Suppressor macrophage treated with lipopolysaccharide for 1 hour (primary cell): ENCODE measurements at places on chromosomes 7 and 10.

DNA sequence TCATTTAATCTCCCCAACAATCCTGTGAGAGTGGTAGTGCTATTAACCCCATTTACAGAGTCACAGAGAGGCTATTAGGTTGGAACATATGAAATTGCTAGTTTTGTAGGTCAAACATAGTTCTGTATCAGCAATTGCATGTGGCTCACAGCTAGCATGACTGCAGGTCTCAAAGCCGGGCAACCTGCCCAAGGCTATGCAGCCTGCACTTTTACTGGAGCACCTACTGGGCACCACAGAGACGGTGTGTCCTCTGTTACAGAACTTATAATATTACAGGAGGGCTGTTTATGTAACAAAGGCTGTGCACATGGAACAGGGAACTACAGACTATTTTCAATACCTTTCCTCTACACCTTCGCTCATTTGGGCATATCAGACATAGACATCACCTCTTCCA lies 355.8 kb downstream of the RPS24 start:
- no peak for DNase-seq

- DNase-seq: peak; percentile 99
These were observed 61.9 kb downstream of the MKI67 start for GRCh38 chr10:128064108-128064969.

- DNase-seq: no peak
These were observed 133.8 kb upstream of the AGR3 start for GRCh38 chr7:17015598-17016031.

DNA sequence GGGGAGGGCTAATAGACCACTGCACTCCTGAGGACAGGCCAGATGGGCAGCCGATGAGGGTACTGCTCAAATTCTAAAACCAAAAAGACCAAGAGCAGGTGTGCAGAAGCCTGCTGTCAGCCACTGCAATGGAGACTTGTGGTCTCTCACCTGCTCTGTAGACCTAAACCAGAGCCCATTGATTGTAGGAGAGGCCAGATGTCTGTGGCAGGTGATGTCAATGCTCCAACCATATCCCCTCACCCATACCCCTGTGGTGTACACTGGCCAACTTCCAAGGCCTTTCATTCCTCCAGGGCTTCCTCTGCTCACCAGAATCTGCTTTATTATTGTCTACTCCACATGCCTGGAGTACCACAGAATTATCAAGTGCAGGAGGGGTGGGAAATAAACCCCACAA lies 116.9 kb upstream of the CHST15 start:
- no peak for DNase-seq

- DNase-seq: peak; percentile 39
These were observed 2.6 kb downstream of the TMEM243 start for GRCh38 chr7:87216701-87217508.

GRCh38 chr7:117217106-117218035 lies 105.5 kb downstream of the WNT2 start:
- no peak for DNase-seq

DNA sequence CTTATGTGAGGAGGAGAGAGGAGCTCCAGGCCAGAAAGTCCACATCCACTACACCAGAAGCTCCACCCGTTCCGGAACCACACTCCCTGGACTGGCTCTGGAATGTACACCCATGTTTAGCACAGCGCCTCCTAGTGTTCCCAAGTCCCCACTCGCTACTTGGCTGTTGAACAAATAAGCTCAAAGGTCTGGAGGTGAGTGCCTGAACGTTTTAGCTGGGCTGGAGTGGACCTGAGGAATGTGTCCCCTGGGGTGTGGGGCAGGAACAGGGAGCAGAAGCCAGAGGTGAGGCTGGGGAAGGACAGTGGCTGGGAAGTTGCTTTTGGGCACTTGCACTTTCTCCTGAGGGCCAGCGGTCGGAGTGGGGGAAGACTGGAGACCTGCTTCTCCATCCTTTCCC lies 164.1 kb upstream of the CDCA7L start:
- peak; percentile 76 for DNase-seq

- no peak for DNase-seq
These were observed 16.6 kb upstream of the GTPBP4 start for GRCh38 chr10:971613-972012.

GRCh38 chr10:53108317-53108934 lies 335.8 kb upstream of the MBL2 start:
- DNase-seq: no peak

GRCh38 chr7:85023066-85023712 lies 163.7 kb downstream of the SEMA3D start:
- DNase-seq: peak; percentile 69

DNA sequence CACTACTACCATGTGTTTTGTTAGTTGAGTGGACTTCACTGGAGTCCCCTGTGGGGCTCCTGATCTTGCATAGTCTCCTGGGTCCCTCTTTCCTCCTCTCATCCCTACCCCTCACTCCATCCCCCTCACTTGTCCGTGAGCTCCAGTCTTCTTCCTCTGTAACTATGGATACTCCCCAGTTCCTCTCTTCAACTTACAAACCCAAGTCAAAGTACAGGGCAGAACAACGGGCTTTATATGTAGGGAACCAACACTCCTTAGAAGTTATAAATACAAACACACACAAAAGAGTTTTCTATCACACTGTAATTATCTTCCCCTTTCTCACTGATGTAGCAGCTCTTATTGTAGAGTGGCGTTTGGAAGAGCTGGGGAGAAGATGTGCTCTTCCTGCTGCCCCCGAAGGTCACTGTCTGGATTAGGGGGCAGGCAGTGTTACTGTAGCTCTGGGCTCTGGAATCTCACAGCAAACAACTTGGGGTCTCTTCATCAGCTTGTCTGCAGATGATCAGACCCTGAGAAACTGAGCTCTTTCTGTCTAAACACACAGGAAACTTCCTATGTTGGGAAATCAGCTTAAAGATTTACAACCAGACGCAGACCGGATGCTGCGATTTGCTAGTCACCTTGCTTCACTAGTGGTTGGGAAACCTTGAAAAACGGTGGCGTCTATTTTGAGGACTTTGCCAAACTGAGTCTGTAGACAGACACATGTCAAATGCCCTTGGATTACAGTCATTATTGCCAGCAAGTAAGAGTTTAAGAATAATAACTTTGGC lies 13.6 kb downstream of the SNX10 start:
- DNase-seq: peak; percentile 90

DNA sequence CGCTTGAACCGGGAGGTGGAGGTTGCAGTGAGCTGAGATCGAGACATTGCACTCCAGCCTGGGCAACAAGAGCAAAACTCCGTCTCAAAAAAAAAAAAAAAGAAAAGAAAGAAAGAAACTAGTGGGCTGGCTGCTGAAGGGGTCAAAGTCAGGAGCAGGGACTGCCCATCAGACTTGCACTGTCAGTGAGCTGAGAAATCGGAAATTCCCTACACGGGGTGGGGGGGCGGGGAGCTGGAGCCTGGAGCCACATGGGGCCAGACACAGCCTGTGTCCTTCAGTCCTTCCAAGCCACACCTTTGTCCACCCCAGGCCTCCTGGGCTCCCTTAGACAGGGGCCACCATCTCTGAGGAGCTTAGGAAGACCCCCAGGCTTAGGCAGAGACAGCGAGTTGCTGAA lies 34.5 kb downstream of the SRRM3 start:
- DNase-seq: peak; percentile 49

DNA sequence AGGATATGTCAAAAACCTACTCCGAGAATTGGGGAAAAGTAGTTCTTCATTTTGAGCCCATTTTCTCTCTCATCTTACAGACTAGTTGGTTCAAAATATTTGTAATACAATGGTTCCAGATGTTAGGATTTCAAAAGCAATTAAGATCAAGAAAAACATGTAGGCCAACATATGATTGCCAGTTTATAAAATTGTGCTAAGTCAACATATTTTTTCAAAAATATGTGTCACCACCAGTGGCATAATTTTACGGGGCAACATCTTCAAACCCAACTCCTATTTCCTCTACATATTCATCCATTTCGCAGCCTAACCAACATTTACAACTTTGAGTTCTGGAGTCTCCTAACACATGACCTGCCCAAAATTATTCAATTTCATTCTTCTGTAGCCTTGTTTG lies 514.5 kb upstream of the TPK1 start:
- DNase-seq: no peak

DNA sequence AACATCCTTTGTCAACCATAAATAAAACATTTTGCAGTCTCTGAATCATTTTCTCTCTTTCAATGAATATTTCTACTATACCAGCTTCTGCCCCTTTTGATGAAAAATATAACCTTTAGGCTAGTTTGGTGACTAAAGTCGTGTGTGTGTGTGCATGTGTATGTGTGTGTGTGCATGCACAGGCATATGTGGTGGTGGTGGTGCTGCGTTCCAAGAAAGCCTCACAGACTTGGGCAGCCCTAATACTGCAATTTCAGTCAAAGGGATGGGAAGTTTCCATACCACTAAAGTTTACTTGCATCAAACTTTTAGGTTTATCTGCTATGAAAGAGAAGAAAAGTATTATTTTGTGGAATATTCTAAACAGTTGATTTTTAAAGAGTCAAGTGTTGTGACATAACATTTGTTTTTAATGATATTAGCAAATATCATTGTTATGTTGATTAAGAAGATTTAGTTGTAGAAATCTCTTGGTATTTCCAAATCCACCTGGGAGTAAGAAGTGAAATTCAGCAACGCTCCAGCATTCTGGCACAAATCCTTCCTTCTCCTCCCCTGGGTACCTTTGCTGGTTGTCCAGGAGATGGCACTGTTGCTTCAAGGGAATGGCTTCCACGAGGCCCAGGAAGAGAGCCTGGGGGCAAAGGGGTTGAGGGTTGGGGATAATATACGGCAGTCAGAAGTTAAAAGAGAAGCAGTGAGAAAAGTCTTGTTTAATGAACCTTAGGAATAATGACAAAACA lies 41.5 kb downstream of the ASB4 start:
- peak; percentile 63 for DNase-seq

- DNase-seq: no peak
These were observed 79.6 kb downstream of the BMPR1A start for GRCh38 chr10:86836044-86836443.

- DNase-seq: peak; percentile 46
These were observed 69.9 kb downstream of the PTPRE start for GRCh38 chr10:127976701-127977356.
